ENCODE measurements at places on chromosomes 13 and 19.

GRCh38 chr19:28841531-28841930, 371.4 kb downstream of the UQCRFS1 start:
- DNase-seq: no peak

DNA sequence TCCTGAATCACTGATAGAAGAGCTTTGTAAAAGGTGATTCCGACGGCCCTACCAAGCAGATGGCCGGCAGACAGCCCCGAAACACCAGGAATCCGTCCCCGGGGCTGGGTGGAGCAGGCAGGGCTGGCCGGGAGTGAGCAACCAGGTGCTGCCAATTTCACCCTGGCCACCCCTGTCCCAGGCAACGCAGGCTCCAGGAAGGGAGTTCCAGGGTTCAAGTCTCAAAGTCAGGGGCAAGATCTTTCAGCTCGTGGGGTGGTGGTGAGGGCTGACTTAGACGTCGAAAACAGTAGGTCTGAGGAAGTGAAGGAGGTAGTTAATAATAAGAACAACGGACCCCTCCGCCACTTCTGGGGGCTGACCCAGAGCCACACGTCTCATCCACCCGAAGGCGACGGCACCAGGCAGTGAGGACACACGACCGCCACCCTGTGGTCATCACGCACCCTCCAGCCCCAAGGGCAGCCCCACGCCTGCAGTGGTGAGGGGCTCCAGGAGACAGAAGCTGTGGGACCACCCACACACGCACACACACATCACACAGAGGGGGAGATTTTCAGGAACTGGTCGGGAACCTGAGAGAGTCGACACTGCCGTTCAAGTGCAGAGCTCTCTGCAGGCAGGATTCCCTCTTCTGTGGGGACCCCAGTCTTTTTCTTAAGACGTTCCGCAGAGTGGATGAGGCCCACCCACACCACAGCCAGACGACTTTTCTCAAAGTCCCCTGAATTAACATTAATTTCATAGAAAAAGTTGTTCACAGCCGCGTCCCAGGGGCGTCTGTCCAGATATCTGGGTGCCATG, 67.2 kb downstream of the SPACA7 start:
- DNase-seq: no peak

- DNase-seq: no peak
Observed at GRCh38 chr19:14826006-14826405, 9.0 kb downstream of the OR7A5 start.

DNA sequence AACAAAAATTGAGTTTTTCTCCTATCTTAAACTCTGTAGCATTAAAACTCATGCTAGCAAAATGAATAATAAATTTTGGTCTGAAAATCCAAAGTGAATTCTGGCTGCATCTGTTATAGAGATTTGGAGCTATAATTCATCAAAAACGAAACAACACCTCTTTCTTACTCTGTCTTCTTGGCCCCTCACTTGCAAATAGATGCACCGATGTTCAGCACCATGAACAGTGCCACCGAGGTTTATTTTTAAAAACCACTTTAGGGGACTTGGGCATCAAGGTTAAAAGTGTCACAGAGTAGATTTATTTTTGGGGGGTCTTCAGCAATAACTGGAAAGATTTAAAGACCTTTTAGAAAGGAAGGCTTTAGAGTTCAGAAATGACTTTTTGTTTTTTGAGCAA, 26.1 kb upstream of the EID2 start:
- DNase-seq: no peak

DNA sequence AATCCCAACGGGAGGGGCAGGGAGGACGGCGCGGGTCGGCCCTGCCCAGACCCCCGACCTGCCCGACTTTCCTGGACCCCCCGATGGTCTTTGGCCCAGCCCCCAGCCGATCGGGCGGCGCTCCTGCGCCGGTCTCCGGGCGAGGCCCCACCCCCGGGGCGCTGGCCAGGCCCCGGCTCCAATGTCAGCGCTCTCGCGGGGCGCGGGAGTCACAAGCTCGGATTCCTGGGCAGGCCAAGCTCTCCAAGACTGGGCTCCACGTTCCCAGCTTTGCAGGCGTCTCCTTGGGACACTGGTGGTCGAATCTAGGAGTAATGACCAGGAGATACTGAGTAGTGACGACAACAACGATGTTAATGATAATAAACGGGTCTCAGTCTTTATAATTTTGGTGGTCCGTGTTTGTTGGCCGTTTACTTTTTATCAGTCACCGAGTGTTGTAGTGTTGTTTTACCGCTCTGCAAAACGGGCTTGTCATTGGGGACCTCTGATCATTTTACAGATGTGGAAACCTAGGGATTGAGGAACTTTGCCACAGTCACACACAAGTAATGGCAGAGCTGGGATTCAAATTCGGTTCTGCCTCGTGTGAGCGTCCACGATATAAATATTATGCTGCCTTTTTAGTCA, 545 bp downstream of the RAD23A start:
- DNase-seq: peak; percentile 78

GRCh38 chr13:113220877-113221276, 11.5 kb downstream of the CUL4A start:
- DNase-seq: no peak

- no peak for DNase-seq
Observed at GRCh38 chr19:18083929-18084684, 2.6 kb downstream of the IL12RB1 start.

GRCh38 chr13:86737334-86737932, 933.7 kb upstream of the SLITRK5 start:
- no peak for DNase-seq

DNA sequence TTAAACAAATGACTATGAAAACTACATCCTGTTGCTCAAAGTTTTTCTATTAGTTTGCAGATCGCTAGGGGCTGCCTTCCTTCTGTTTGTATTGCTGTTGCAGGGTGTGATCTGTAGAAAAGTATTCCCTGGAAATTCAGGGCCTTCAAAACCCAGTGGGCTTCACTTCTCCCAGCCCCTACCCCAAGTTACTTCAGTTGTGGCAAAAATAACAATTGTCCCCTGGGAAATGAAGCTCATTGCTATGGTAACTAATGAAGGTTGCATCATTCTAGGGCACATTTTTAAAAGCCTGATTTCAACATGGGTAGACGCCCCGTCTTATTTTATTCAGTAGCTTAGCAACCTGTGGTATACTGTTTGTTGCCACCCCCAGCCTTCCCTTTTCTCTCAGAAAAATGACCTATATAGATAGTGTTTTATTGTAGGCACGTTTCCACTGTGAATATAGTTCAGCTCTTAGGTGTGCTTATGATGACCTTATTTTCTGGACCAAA, 60.9 kb downstream of the WDFY2 start:
- peak; percentile 30 for DNase-seq

- DNase-seq: no peak
Observed at GRCh38 chr19:28044477-28044876, 1168.5 kb downstream of the UQCRFS1 start.

DNA sequence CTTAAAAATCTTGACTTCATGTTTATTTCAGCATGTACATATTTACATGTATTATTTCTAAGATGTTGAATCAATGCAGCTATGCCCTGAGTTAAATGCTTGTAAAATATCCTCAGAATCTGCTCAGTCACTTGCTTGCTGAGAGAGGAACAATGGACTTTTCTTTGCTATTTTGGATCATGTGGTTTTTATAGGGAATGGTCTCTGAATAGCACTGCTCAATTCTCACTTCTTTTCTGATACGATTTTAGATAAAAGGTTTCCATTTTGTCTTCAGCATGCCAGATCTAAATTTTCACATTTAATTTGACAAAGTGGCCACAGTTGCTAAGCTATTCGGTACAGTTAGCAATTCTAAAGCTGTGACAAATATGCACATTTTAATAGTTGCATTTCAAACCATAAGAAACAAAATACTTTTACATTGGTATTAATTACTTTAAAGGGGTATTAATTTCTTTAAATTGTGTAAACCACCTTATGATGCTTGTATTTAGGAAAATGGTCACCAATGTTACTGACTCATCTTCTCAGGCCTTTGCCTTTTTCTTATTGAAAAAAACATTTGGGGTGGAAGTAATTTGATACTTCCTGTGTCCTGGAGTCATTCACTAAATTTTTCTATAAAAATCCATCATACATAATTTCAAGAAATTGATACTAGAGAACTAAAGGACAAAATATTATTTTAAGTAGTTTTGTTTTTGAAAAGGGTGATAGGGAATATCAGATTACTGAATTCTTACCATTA, 113.5 kb downstream of the MYO16 start:
- no peak for DNase-seq

- peak; percentile 46 for DNase-seq
Observed at GRCh38 chr19:13022859-13023636, 27.8 kb downstream of the NFIX start.

DNA sequence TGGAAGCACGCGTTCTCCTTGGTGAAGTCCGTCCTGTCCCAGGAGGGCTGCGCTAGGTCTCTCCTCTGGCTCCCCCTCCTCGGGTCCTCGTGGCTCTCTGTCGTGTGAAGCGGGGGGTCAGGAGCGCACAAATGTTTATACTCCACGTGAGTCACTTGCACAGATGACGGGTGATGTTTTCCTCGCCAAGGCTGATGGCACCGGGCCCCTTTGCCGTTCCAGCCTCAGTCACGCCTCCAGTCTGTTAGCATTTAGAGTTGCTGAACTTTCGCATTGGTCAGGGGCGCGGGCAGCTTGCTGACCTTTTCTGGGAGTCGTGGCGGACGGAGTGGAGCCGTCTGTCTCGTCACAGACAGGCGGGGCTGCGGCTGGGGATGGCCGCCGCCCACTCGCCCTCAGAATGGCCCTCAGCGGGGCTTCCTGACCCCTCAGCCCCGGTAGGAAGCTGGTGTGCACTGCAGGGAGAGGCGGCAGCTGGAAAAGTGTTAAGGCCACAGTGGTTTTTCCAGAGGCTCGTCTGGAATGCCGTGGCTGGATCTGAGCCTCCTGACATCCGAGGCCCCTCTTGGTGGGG, 13.7 kb downstream of the KLHL26 start:
- no peak for DNase-seq
